ENCODE measurements at places on chromosomes 3 and 15.

GRCh38 chr15:49953421-49953820 is 165.6 kb downstream of the ATP8B4 start:
- no peak for DNase-seq

GRCh38 chr3:15164340-15164739 is 41.7 kb upstream of the CAPN7 start:
- DNase-seq: no peak

GRCh38 chr3:107861422-107861821 is 229.4 kb downstream of the CD47 start:
- no peak for DNase-seq

DNA sequence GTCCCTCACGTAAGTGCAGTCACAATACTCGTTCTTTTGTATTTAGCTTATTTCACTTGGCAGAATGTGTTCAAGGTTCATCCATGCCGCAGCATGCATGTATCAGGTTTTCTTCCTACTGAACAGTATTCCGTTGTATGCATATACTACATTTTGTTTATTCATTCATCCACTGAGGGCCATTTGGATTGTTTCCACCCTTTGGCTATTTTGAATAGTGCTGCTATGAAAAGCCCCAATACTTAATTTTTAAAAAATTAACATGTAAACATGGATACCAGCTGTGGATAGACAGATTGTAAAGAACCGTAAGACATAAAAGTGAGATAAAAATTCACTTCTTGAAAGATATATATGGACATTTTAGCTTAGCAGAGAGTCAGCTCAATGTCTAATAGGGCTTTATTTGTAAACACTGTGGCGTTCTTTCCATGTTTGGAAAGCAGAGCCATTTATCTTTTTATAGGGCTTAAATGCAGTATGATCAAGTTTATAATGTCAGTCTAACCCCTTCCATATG is 115.9 kb downstream of the VPS8 start:
- no peak for DNase-seq

DNA sequence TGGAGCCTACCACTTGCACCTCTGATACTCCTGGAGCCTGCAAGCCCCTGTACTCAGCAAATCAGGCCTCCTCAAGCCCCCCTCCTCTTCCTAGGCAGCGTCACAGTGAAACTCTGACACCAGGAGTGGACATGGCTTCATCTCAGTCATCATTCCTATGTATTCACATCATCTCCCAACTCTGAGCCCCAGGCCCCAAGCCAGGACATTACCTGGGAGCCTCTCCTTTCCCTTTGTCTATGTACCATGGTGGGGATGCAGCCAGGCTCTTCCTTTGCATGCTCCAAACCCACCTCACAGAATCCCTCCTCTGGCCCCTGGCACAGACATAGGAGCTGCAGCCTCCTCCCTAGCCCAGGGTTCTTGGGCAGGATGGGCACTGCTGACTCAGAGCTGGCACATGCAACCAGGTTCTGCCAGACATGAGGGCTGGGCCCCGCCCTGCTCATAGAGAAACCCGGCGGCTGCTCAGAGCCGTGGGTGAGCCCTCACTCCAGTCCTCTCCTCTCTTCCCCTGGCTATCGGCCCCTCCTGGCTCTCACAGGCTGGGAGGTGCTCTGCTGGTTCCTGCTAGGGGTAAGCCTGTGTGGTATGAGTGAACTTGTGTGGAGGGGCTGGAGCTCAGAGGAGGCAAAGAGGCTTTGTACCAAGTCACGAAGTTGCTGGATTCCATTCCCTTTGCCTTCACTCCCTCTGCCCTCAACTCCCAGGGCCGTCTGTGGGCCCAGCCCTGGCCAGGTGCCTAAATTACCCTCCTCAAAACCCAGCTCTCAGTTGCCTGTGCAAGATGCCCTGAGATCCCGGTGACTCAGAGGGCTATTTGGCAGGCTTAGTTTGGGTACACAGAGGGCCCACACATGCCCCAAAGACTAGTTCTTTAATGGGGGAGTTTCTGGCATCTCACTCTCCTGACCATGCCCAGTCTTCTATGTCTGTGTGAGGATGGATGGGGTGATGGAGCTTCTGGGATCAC is 1.9 kb upstream of the PLCD1 start:
- DNase-seq: no peak

DNA sequence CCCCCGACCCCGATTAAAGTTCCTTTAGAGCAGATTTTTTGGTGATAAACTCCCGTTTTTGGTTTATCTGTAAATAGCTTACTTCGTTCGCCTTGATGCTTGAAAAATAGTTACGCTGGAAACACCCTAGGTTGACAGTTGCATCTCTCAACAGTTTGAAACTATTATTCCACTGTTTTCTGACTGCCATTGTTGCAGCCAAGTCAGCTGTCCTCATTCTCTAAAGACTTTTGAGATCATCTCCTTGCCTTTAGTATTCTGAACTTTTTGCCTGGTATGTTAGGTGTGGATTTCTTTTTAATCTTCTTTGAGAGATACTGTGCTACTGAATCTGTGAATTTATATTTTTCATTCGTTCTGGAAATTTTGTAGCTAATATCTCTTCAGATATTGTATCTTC is 122.7 kb upstream of the NSMCE3 start:
- DNase-seq: no peak

DNA sequence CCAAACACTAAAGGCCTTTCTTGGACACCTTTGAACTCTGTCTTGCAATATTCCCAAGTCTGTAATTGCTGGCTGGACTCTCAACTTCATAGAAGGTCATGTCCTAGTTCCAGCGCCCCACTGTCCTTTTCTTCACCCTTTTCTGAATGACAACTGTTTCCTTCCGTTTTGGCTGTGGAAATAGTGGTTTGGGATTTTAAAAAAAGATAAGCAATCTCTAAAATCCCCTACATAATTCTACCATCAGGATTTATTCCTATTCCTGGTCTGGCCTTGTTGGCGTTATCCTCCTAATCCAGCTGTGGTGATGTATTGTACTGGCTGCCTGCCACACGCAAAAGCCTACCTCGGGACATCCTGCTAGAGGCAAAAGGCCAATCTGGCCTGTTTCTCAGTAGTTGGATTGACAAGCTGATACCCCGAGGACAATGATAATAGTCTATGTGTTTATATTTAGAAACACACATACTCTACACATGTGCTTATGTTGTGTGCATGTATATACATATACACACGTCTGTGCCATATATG is 440.3 kb upstream of the DPH6 start:
- DNase-seq: no peak

DNA sequence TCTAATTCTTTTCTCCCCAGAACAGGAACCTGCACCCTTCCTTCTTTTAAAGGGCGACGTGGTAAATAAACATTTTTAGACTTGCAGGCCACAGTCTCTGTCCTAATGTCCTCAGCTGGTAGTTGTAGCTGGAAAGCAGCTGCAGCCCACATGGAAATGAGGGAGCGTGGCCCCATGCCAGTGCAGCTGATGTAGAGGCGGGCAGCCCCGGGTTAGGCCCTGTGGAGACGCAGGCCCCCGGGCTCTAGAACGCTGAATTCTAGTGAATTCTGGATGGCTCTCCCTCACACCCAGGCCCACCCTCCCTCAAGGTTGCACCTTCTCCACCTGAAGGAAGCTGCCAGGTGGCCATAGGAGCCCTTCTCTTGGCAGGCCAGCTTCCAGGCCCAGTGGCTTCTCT is 52.3 kb downstream of the PGPEP1L start:
- DNase-seq: no peak

GRCh38 chr3:54344601-54345231 is 222.4 kb downstream of the CACNA2D3 start:
- DNase-seq: no peak

- DNase-seq: no peak
Observed at GRCh38 chr3:153045150-153045549, 116.9 kb upstream of the RAP2B start.

GRCh38 chr3:187640569-187641059 is 29.6 kb downstream of the SST start:
- no peak for DNase-seq

DNA sequence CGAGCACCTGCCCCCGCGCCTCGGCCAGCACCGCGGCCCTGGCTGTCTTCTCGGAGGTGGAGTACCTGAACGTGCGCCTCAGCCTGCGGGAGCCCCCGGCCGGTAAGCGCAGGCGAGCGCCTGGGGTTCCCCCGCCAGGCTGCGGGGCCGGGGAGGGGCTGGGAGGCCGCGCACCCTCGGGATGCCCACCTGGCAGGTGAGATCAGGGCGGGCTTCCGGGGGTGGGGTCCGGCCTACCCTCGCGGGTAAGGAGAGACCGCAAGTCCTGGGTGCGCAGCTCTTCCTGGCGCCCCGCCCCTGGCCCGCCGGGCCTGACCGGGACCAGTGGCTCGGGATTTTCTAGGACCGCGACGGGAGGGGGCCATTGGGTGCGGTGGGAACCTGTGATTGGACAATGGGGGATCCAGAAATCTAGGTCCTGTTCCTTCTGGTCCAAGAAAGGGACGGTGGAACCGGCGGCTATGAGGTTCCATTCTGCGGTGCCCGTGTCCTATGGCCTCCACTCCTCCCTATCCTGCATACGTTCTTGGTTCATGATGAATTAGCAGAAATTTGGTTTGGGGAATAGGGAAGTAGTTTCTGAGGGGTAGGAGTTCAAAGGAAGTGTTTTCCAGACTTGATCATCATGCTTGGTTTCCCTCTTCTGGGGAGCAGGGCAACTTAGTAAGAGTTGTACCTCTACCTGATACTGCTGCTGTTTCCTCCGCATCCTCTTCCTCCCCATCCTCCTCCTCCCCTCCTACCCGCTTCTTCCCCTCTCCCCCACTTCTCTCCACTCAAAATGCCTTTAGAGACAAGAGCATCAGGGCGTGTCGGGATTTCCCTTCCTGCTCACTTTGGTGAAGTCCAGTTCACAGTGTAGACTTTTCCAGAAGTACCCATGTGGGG is 808 bp downstream of the ARRDC4 start:
- no peak for DNase-seq

GRCh38 chr15:72502220-72502809 is 28.2 kb downstream of the ARIH1 start:
- DNase-seq: no peak
